Activated T-cell treated with anti-CD3 and anti-CD28 coated beads for 4 hours (primary cell): ENCODE measurements at places on chromosomes 6 and 20.
A peak's percentile ranks its signal among the peaks of the same experiment; 100 is the strongest.

DNA sequence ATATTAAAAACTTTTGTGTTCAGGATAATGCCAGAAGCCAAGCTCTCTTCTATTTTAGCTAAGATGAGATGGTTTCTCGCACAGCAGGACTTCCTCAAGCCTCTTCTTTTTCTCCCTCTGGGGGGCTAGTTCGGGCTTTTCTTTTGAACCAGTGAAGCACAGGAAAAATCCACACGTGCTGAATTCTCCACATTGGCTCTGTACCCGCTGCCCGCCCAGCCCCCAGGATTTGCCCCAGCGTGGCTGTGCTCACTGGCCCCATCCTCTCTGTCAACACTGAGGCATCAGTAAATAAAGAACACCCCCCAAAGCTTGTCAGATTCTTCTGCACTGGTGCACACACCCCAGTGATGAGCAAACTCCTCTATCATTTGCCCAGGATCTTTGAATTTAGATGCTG lies 232.8 kb downstream of the ZNF217 start:
- no peak for DNase-seq

DNA sequence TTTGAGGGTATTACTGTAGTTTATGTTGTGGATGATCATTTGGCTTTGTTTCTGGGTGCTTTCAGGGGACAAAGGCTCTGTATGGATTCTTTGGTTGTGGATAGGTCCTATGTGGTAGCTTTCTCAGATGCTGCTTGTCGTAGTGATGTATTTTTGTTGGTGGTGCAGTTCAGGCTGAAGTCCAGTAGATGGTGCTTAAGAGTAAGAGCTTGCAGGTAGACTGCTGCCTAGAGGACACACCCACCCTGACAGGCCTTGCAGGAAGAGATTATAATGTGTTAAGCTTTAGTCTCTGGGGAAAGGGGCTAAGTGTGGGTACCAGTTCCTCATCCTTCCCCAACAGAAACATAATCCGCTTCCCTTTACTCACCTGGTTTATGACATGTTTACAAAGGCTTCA lies 62.6 kb upstream of the ADGRB3 start:
- DNase-seq, result no peak

- DNase-seq, result no peak
These were observed 352.6 kb downstream of the RIMS1 start for GRCh38 chr6:72238900-72239299.

- DNase-seq, result peak; percentile 56
These were observed 12.1 kb upstream of the OCSTAMP start for GRCh38 chr20:46562373-46563169.

DNA sequence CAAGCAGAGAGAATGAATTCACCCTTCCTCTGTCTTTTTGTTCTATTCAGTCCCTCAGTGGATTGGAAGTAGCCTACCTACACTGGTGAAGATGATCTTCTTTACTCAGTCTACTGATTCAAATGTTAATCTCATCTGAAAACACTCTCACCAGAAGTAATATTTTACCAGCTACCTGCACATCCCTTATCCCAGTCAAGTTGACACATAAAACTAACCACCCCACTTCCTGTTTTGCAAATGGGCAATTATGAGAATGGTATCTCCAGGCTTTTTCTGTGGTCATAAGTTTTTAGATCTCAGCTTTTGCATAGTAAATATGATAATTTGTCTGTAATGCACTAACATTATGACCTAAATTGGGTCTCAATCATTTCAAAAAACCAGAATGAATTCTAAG lies 228.8 kb upstream of the ECI2 start:
- no peak for DNase-seq

DNA sequence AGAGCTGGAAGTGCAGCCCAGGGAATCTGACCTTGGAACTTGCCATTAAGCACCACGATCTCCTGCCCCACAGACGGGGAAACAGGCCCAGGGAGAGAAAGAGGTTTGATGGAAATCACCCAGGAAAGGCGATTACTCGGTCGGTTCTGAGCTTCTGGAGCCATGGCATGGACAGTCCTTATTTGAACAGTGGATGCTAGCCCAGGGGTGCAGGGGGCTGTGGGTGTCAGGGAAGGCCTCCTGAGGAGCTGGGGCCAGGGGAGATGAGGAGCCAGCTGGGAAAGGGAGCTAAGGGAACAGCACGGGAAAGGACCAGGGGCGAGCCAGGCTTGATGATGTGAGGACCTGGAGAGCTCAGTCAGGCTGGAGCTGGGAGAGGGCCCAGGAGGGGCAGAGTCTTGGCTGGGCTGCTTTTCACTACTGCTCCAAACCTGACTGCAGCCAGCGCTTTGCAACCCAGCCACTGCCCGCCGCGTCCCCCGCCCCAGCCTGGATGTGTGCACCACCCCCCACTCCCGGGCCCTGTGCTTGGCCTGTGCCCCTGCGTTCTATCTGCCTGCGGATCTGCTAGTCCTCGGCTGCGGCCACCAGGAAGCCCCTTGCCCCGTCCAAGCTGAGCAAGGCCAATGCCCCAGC lies 17.8 kb downstream of the SUN5 start:
- DNase-seq, result no peak

DNA sequence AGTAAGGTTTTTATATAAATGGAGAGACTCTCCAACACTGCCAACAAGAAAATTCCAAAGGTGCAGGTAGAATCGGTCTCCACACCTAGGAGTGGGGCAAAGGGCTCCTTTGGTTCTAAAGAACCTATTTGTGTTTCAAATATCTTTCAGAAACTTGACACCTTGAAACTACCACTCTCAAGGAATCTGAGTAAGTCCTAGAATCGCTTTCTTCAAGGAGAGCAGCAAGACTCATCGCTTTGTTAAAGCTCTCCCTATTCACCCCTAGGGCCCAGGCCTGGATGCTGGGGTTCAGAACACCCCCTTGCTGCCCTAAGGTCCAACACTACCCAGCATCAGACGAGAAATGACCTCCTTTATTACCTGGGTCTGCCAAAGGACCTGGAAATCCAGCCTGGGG lies 2.0 kb downstream of the CLIC5 start:
- DNase-seq, result no peak

- no peak for DNase-seq
These were observed 87.6 kb upstream of the MC3R start for GRCh38 chr20:56160956-56161355.

GRCh38 chr6:90025523-90026061 lies 131.3 kb downstream of the GJA10 start:
- DNase-seq, result peak; percentile 28

GRCh38 chr6:114010540-114010939 lies 39.6 kb upstream of the HDAC2 start:
- no peak for DNase-seq

DNA sequence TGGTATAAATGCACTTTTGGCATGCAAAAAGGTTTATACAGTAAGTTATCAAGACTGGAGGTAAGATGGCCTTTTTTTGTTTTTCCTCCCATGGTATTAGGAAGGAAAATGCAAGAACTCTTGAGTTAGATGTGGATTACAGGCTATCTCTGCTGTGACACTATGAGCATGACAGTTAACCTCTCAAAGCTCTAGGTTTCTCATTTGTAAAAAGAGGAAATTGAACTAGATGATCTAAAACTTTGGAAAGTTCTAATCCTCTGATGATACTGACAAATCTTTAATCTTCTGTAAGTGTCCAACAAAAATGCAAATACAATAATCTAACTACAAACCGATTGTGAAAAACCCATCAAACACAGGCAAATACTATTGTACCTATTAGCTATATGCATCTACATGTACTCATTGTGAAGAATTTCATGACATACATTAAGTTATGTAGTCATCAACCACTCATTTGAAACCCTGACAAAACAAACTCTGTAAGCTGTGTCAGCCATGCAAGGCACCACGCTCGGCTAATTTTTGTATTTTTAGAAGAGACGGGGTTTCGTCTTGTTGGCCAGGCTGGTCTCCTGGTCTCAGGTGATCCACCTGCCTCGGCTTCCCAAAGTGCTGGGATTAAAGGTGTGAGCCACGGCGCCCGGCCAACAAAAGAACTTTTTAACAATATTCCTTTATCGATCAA lies 4.2 kb downstream of the CDK19 start:
- DNase-seq, result no peak
